Fibroblast of skin of abdomen (primary cell): ENCODE measurements at places on chromosomes 4 and X.

GRCh38 chr4:15868111-15868510 lies 70.4 kb downstream of the FGFBP1 start:
- no peak for DNase-seq

DNA sequence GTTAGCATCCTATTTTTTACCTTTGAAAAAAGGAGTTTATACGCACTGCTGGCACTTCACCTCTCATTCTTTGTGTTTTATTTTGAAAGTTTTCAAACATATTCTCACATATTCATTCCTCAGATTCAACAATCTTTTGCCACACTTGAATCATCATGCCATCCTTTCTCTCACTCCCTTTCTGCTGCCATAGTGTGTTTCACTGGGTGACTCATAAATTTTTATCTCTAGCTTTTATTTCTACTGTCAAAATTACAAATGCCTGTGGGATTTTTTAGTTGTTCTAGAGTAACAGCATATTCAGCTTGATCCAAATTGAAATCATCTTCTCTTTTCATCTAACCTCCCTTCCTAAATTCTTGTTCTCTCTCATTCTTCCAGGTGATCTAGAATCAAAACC lies 28.0 kb downstream of the MFSD8 start:
- peak; percentile 3 for DNase-seq

- no peak for DNase-seq
These were observed 468 bp downstream of the GLA start for GRCh38 chrX:101407167-101407747.

DNA sequence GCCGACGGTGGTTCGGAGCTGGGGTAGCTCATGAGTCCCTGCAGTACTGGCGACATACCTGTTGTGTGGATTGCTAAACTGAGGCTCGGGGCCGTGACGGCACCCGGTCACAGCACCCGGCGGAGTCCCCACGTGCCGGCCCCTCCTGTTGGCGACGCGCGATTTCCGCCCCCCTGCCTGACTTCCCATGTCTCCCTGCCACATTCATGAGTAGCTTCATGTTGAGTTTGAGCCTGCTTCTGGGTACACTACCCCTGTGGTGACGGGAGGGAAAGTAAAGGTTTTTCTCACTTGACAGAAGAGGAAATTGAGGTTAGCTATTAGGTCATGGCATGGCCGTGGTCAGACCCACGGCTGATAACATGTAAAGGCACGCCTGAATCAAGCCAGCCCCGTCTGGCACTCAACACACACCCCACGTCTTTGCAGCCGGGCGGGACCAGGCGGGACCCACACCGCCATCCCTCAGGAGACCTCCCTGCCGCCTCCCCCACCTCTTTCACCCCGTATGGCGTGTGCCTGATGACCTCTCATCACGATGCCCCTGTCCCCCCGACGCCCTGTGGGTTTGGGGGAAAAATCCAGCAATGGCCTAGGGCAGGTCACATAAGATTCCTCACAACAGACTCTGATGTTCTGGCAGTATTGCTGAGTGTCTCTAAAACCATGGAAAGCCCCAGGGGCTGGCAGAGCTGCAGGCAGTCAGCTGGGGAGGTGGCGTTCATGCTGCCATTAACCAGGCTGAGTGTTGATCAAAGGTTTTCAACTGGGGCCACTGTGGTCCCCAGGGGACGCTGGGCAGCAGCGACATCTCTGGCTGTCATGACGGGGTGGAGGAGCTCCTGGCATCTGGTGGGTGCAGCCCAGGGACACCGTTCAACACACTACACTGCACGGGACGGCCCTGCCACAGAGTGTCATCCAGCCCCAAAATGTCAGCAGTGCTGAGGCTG lies 29.2 kb downstream of the P2RY8 start:
- DNase-seq = no peak

DNA sequence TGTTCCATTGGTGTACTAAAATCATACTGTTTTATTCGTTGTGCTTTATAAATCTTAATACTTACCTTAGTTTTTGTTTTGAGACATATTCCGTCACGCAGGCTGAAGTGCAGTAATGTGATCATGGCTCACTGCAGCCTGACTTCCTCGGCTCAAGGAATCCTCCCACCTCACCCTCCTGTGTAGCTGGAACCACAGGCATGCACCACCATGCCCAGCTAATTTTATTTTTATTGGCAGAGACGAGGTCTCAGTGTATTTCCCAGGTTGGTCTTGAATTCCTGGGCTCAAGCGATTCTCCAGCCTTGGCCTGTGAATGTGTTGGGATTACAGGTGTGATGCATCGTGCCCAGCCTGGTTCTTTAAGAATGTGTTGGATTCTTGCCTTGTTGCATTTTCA lies 24.4 kb upstream of the DCK start:
- DNase-seq = no peak

GRCh38 chr4:68592673-68593072 lies 16.6 kb upstream of the UGT2B17 start:
- no peak for DNase-seq

DNA sequence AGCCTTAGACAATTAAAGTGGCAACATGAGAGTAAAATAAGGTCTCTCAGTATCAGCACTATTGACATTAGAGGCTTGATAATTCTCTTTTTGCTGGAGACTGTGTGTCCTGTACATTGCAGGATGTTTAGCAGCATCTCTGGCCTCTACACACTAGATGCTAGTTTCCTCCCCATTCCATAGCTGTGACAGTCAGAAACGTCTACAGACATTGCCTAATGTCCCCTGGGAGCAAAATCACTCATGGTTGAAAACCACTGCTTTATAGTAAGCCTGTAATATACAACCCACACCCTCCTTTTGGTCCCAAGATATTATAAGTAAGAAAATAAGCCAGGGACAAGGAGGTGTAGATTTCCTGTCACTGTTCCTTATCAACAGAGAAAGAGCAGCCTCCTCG lies 166.0 kb downstream of the FRMPD4 start:
- DNase-seq = peak; percentile 39

- DNase-seq = no peak
These were observed 220.2 kb upstream of the MAD2L1 start for GRCh38 chr4:120286813-120287212.

- DNase-seq = peak; percentile 14
These were observed 252.9 kb upstream of the SMIM31 start for GRCh38 chr4:164501074-164501473.

GRCh38 chr4:137451172-137451825 lies 81.0 kb downstream of the PCDH18 start:
- no peak for DNase-seq

- DNase-seq = peak; percentile 95
These were observed at the start of gene TIMP1 for GRCh38 chrX:47581731-47582647. Gene TIMP1 (plus strand): TSS chrX:47582436. CDS start chrX:47583416, 980 bp downstream.

- no peak for DNase-seq
These were observed 38.9 kb downstream of the FNIP2 start for GRCh38 chr4:158807691-158808090.

DNA sequence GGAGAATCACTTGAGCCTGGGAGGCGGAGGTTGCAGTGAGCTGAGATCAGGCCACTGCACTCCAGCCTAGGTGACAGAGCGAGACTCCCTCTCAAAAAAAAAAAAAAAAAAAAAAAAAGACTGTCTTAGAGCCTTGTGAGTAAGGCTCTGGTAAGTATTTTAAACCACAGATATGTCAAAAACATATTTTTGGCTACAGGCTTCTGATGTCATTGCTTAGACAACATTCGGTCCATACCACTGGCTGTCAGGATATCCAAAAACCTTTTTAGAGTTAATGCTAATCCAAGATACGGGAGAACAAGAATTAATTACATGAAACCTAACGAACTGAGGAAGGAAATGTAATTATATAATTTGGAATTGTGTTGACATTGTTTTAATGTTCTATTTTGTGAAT lies 999.5 kb upstream of the PABPC4L start:
- peak; percentile 68 for DNase-seq
